ENCODE measurements at places on chromosomes 5 and 9.

- no peak for DNase-seq
Measured at GRCh38 chr5:168085261-168086031, 206.0 kb upstream of the WWC1 start.

GRCh38 chr5:10276691-10277090 lies 26.6 kb downstream of the CCT5 start:
- DNase-seq = no peak

- no peak for DNase-seq
Measured at GRCh38 chr9:78775696-78776295, 478.9 kb downstream of the PSAT1 start.

GRCh38 chr9:98010445-98010844 lies 27.3 kb downstream of the ANP32B start:
- DNase-seq = no peak

- DNase-seq = no peak
Measured at GRCh38 chr5:107121793-107122519, 548.8 kb downstream of the EFNA5 start.

GRCh38 chr5:168916852-168917251 lies 337.7 kb upstream of the PANK3 start:
- DNase-seq = no peak

DNA sequence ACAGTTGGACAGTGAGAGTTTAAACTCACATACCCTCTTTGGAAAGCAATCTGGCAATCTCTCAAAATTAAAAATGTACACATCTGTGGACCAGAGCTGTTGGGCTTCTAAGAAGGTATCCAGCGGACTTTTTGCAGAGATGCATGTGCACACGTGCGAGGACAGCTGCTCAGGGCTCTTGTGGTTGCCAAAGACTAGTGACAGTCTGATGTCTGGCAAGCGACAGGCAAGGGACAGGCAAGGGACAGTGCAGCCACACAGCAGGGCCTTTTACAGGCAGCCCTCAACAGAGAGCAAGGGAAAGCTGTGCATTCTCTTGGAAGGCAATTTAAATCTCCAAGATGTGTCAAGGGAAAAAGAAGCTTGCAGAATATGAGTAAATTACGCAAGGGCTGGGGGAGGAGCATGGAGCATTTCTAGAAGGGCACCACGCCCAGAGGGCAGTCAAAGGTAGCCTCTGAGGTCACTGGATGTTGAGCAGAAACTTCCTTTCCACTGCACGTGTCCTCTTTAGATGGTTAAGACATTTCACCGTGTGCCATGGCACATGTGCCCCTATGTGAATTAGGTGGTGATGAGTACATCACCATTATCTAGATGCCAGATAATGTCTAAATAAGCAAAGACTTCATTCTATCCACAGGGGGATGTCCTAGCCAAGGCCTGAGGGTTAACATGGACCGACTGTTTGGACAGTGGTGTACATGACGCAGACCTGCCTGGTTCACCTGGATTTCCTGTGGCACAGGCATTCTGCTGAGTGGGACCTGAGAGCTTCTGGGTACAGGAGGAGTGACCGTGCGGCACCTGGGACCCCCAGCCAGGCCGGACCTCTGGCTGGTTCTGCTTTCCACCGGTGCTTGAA lies 9.1 kb downstream of the GFPT2 start:
- DNase-seq = no peak

GRCh38 chr9:71812385-71812784 lies 44.1 kb upstream of the CEMIP2 start:
- no peak for DNase-seq

All from central memory CD4-positive, alpha-beta T cell (primary cell).